ENCODE measurements at places on chromosomes 11 and 22.
A peak's percentile ranks its signal among the peaks of the same experiment; 100 is the strongest.

DNA sequence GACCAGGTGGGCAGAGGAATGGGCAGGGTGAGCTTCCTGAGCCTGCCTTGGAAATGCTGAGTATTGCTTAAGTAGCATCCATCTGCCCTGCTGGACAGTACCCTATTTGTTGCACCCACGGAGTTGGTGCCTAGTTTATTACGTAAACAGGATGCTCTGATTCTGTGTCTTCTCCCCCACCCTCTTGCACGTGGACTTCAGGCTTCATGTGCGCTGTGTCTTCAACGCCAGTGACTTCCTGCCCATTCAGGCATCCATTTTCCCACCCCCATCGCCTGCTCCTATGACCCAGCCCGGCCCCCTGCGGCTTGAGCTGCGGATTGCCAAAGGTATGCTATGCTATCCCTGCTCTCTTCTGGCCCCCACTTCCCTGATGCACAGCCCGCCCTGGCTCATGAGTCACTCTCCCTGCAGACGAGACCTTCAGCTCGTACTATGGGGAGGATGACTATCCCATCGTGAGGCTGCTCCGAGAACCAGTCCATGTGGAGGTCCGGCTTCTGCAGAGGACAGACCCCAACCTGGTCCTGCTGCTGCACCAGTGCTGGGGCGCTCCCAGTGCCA is 5.7 kb downstream of the ZP1 start:
- H3K27ac ChIP-seq: peak overlapping the region; percentile 87
- no peaks in the 10 kb centered on the region for H3K27me3 ChIP-seq
- DNase-seq: no peak
- H3K36me3 ChIP-seq: peaks cover 7% of the 10 kb centered on the region
- no peak overlapping the region for H3K4me3 ChIP-seq

GRCh38 chr11:72569966-72570892 is 104.0 kb downstream of the PDE2A start:
- H3K36me3 ChIP-seq: no peaks in the 10 kb centered on the region
- DNase-seq: no peak
- H3K4me3 ChIP-seq: no peak overlapping the region
- peaks cover 14% of the 10 kb centered on the region for H3K4me1 ChIP-seq

- H3K4me1 ChIP-seq: no peaks in the 10 kb centered on the region
- H3K27me3 ChIP-seq: no peaks in the 10 kb centered on the region
- no peak overlapping the region for H3K4me3 ChIP-seq
- no peak overlapping the region for H3K27ac ChIP-seq
Measured at GRCh38 chr11:95625164-95625900, 164.2 kb downstream of the FAM76B start.

DNA sequence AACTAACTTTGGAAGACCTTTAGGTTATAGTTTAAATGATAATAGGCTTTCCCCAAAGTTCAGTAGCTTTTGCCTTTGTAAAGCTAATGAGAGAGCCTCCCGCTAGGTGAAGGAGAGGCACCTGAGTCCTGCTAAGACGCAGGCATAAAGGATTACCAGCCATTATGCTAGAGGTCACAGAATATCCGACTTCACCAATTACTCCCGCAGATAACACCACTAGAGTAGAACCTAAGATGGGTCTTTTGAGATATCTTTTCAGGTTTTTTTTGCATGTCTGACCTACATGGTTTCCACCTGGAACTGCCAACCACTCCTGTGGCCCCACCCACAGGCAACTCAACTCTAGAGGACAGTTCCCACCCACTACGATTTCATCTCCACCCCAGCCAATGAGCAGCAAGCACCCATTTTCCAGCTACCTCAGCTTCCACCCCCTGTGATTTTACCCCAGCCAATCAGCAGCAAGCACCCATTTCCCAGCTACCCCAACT is 314.3 kb downstream of the BRD1 start:
- H3K27me3 ChIP-seq: no peaks in the 10 kb centered on the region
- peaks cover 20% of the 10 kb centered on the region for H3K4me1 ChIP-seq
- H3K4me3 ChIP-seq: no peak overlapping the region
- no peak overlapping the region for H3K27ac ChIP-seq
- no peak for DNase-seq
- H3K36me3 ChIP-seq: peaks cover 18% of the 10 kb centered on the region

DNA sequence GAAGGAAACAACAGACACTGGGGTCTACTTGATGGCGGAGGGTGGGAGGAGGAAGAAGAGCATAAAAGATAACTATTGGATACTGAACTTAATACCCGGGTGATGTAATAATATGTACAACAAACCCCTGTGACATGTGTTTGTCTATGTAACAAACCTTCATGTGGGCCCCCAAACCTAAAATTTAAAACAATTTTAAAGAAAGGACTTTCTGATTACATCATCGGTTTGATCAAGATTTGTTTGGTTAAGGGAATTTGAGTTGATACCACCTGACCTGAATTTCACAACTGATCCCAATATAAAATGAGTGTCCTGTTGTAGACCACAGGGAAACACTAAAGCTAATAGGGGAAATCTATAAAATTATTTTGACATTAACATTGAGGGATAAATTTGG is 34.3 kb downstream of the APIP start:
- H3K27me3 ChIP-seq: no peaks in the 10 kb centered on the region
- peaks cover 13% of the 10 kb centered on the region for H3K36me3 ChIP-seq
- no peak overlapping the region for H3K4me3 ChIP-seq
- DNase-seq: no peak
- no peak overlapping the region for H3K27ac ChIP-seq

- no peaks in the 10 kb centered on the region for H3K27me3 ChIP-seq
- H3K27ac ChIP-seq: no peak overlapping the region
- DNase-seq: no peak
- no peak overlapping the region for H3K4me3 ChIP-seq
- peaks cover 14% of the 10 kb centered on the region for H3K36me3 ChIP-seq
- H3K4me1 ChIP-seq: peaks cover 14% of the 10 kb centered on the region
Measured at GRCh38 chr22:20405931-20406685, 12.2 kb downstream of the ZNF74 start.

DNA sequence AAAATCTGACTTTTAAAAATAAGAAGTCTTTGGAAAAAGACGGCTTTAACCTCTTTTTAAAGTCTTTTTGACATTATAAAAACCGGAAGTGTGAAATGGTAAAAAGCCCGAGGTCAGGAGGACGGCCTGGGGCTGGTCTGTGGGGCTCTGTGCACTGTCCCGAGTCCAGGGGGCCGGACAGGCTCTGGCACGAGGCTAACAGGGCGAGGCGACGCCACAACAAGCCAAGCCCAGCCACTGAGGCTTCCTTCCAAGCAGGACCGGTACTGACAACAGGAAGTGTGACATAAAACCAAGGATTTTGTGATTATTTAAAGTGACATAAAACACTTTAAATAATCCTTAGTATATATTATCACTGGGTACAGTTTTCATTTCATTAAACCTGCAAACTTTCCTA is 39.2 kb downstream of the BRD1 start:
- peak overlapping the region; percentile 60 for H3K4me3 ChIP-seq
- peaks cover 72% of the 10 kb centered on the region for H3K4me1 ChIP-seq
- peak; percentile 45 for DNase-seq
- no peaks in the 10 kb centered on the region for H3K27me3 ChIP-seq
- H3K27ac ChIP-seq: peak overlapping the region; percentile 92
- peaks cover 62% of the 10 kb centered on the region for H3K36me3 ChIP-seq

DNA sequence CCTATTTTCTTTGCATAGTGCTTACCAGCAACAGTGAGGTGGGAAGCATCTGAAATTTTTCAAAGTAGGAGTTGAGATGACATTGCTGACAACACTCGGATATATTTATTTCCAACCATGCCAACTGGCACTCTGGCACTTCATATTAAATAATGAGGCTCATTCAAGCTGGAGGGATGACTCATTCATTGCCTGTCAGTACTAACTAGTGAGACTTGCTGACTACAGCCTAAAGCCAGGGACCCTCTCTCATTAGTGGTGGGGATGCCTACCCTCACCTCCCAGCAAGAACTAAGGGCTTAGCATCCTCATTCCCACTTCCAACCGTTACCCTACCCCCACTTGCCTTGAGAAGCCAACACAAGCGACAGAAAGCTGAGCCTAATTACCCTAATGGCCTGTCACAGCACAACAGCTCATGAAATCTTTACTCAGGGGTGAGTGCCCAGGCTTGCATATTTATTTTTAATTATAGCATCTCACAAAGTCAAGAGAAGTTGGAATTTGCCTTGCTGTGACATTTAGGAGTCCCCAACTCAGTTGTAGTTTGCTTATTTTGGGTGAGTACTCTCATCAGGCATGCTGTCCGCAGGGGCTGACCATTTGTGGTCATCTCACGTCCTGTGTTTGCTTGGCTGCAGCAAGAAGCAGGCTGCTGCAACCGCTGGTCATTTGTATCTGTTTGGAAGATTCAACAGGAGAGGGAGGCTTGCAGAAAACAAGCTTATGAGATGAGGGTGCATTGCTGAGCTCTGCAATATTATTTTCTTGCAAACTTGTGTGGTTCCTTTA is 181.6 kb upstream of the POU2AF2 start:
- no peaks in the 10 kb centered on the region for H3K36me3 ChIP-seq
- H3K27ac ChIP-seq: no peak overlapping the region
- no peak for DNase-seq
- H3K4me3 ChIP-seq: no peak overlapping the region

- no peaks in the 10 kb centered on the region for H3K36me3 ChIP-seq
- no peak overlapping the region for H3K4me3 ChIP-seq
- no peak overlapping the region for H3K27ac ChIP-seq
- DNase-seq: no peak
Measured at GRCh38 chr11:122954455-122954854, 27.2 kb downstream of the BSX start.

- no peak for DNase-seq
- H3K27ac ChIP-seq: no peak overlapping the region
- no peaks in the 10 kb centered on the region for H3K4me1 ChIP-seq
- H3K27me3 ChIP-seq: no peaks in the 10 kb centered on the region
- H3K4me3 ChIP-seq: no peak overlapping the region
Measured at GRCh38 chr11:96817482-96818399, 427.9 kb downstream of the JRKL start.

GRCh38 chr11:130892861-130893260 is 23.4 kb downstream of the SNX19 start:
- no peaks in the 10 kb centered on the region for H3K27me3 ChIP-seq
- DNase-seq: no peak
- H3K27ac ChIP-seq: no peak overlapping the region
- no peak overlapping the region for H3K4me3 ChIP-seq
- peaks cover 35% of the 10 kb centered on the region for H3K36me3 ChIP-seq

DNA sequence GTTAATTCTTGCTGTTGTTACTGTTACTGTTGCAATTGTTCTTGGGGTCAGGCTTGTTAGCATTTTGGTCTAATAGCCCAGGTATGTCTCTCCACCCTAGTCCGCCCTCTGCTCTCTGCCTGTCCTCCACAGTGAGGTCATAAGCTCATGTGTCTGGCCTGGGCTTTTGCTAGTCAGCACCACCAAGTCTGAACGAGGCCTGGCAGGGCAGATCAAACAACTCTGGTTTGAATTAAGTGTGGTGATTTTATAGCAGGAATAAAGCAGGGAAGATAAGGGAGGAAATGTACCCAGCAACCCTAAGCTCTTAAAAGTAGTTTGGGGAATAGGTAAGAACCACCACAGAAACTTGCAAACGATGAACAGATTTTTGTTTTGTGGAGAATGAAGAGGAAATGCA is 98.7 kb downstream of the ABTB2 start:
- peaks cover 3% of the 10 kb centered on the region for H3K4me1 ChIP-seq
- no peak for DNase-seq
- H3K27me3 ChIP-seq: peaks cover 6% of the 10 kb centered on the region
- H3K36me3 ChIP-seq: no peaks in the 10 kb centered on the region
- no peak overlapping the region for H3K27ac ChIP-seq

GRCh38 chr11:28529046-28529445 is 420.9 kb downstream of the METTL15 start:
- no peaks in the 10 kb centered on the region for H3K4me1 ChIP-seq
- H3K27ac ChIP-seq: no peak overlapping the region
- no peak for DNase-seq
- H3K36me3 ChIP-seq: no peaks in the 10 kb centered on the region
- no peaks in the 10 kb centered on the region for H3K27me3 ChIP-seq

- no peak for DNase-seq
- H3K27ac ChIP-seq: no peak overlapping the region
- no peaks in the 10 kb centered on the region for H3K4me1 ChIP-seq
Measured at GRCh38 chr22:29344137-29344536, 28.6 kb upstream of the RASL10A start.

DNA sequence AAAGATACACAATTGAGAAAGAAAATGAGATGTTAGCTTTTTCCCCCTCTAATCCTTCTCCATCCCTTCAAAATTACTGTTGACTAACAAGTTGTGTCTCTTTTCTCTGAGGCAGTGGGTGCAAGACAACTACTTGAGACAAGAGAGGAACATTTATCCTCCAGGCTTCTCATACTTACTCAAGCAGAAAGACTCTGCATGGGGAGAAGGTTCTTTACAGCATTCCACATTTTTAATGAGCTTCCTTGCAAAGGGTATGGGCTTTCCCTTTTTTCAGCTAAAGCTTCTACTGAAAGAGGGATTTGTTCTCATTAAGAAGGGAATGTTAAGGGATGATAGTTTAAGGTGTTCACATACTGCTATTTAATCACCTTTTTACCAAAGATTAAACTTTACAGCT is 47.8 kb downstream of the PAX6 start:
- no peak overlapping the region for H3K27ac ChIP-seq
- no peaks in the 10 kb centered on the region for H3K36me3 ChIP-seq
- DNase-seq: no peak
- no peak overlapping the region for H3K4me3 ChIP-seq

GRCh38 chr11:120088056-120088455 is 49.9 kb downstream of the TRIM29 start:
- H3K27ac ChIP-seq: no peak overlapping the region
- no peaks in the 10 kb centered on the region for H3K4me1 ChIP-seq
- H3K36me3 ChIP-seq: peaks cover 6% of the 10 kb centered on the region
- H3K4me3 ChIP-seq: no peak overlapping the region
- no peak for DNase-seq

GRCh38 chr22:42528591-42529307 is 9.2 kb upstream of the RRP7A start:
- peaks cover 4% of the 10 kb centered on the region for H3K27me3 ChIP-seq
- H3K27ac ChIP-seq: peak overlapping the region; percentile 72
- H3K36me3 ChIP-seq: no peaks in the 10 kb centered on the region
- H3K4me1 ChIP-seq: peaks cover 40% of the 10 kb centered on the region
- no peak for DNase-seq

- H3K4me1 ChIP-seq: no peaks in the 10 kb centered on the region
- DNase-seq: no peak
- H3K4me3 ChIP-seq: no peak overlapping the region
Measured at GRCh38 chr11:72005347-72006260, 6.9 kb downstream of the IL18BP start.

- no peak overlapping the region for H3K4me3 ChIP-seq
- DNase-seq: no peak
- no peak overlapping the region for H3K27ac ChIP-seq
- H3K4me1 ChIP-seq: peaks cover 5% of the 10 kb centered on the region
Measured at GRCh38 chr11:71490044-71490730, 36.9 kb upstream of the KRTAP5-7 start.

GRCh38 chr22:37848587-37849088 is 581 bp upstream of the EIF3L start:
- peak; percentile 63 for DNase-seq
- H3K27me3 ChIP-seq: no peaks in the 10 kb centered on the region
- H3K4me1 ChIP-seq: peaks cover 51% of the 10 kb centered on the region
